Tibial nerve (tissue), 4 donors: ENCODE measurements at places on chromosomes 2 and 18. TPM values are rescaled to one million over a fixed set of nuclear protein-coding genes. Genes with fewer than 3 reads are reported as not detected.

Gene COLEC12
- total RNA-seq, result 8.3 TPM

DNA sequence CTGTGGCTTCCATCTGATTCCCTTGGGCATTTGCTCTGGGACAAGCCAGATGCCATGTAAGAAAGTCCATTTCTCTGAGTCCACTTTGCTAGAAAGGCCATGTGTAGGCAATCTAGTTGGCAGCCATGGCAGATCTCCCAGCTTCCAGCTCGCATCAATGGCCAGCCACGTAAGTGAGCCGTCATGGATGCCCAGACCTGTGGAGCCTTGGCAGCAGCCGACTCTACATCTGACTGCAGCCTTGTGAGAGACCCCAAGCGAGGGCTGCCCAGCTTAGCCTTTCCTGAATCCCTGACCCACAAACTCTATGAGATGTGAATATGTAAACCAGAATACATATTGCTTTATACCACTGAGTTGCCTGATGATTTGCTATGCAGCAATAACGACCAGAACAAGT is 533.5 kb downstream of the PARD3B start:
- DNase-seq, result no peak

DNA sequence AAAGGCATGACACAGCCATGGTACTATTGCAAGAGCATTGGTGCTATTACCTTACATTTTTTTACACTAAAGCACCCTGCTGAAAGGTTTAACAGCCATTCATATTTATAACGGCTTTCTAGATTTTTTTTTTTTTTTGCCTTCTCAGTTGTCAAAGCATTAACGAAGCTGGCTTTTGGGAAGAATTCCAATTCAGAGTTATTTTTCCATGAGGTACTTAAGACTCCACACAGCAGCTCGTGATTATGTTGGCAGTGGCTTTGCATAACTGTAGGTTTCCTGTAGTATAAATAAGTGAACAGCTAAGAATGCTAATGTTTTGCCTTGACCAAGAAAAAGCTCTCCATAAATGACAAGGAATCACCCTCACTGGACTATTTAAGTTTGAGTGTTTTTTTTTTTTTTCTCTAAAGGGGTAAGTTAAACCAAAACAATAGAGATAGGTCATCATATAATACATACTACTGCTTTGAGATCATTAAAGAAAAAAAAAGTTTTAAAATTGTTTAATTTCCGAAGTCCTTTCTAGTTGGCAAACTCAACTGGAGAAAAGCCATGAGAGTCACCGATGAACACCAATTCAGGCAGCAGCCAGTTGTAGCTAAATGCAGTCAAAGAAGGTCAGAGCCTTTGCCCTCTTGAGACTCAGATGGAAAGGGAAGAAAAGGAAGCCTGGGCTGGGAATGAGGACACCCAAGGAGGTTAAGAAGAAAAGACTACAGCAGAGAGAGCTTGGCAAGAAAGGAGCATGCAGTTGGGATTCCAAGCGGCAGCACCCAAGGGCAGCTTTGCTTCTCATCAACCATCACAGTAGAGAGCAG is 187.4 kb upstream of the NCKAP5 start:
- DNase-seq, result no peak

DNA sequence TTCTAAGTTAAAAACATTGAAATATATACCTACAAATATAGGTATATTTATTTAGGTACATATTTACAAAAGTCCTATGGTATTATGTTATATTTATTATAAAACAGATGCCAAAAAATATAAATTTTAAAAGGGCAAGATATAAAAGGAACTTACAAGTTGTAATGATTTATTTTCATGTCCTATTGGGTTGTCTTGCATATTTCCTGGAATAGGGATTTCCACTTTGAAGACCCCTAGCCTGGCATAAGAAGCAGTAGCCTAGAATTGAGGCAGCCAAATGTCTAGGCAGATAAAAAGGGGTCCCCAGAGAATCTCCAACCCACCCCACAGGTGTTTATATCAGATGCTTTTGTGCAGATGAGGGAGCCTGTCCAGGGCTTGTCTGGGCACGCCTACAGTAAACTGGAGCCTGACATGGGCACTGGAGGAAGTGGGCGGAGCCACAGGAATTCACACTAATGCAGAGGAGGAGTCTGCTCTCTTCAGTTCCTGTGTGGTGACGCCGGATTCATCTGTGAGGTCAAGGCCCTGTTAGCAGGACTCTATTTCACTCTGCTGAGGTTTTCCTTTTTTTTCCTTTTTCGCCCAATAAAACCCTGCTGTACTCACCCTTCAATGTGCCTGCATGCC is 1088.9 kb upstream of the PIK3C3 start:
- no peak for DNase-seq
